Activated CD4-positive, alpha-beta T cell treated with anti-CD3 and anti-CD28 coated beads, Interleukin-2, amount 50 U/mL, for 24 hours (primary cell): ENCODE measurements at places on chromosomes 4 and X.

GRCh38 chr4:13484749-13485221 is 645 bp upstream of the RAB28 start:
- DNase-seq = no peak

DNA sequence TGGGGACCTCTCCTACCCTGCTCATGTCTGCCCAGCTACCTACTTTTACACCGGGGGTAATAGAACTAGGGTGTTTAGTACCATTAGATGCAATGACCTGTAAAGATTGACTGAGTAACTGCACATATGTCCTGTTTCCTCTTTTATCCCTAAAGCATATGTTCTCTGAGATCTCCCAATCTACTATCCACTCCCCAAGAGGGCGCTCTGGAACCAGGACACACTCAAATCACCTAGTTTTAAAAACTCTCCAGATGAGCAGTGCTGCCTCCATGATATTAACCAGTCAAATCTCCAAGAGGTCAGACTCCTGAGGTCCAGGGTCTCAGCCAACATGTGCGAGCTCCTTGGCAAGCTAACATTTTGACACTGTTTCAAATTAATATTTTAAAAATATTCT is 87.0 kb upstream of the TSPAN5 start:
- DNase-seq = no peak

DNA sequence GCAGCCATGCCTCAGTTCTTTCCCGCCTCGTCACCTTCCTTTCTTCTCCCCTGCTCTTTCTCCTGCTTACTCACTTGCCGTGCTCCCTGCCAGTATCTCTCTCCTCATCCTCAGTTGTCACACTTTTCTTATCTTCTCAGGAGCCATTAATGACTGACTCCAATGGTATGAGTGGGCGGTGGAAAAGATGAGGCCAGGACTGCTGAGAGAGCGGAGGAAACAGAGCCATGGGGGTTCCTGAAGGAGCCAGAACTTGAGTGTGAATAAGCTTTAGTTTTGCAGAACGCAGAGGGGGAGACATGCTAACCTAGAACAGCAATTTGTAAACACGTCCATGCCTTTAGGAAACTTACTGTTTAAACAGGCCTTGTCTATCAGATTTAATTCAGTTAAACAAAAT is 126.5 kb downstream of the CHIC2 start:
- no peak for DNase-seq

GRCh38 chr4:159447296-159447695 is 344.4 kb downstream of the RAPGEF2 start:
- no peak for DNase-seq

- no peak for DNase-seq
These were observed 49.4 kb upstream of the GUCY1A1 start for GRCh38 chr4:155617296-155617695.

GRCh38 chr4:147518086-147518485 is 37.2 kb downstream of the EDNRA start:
- DNase-seq = no peak

- DNase-seq = no peak
These were observed 273.2 kb downstream of the IL15 start for GRCh38 chr4:141909541-141909940.

- no peak for DNase-seq
These were observed 156.9 kb downstream of the APBB2 start for GRCh38 chr4:41057467-41057866.

GRCh38 chrX:16123222-16123786 is at the start of gene GRPR:
GRPR (plus strand) TSS chrX:16123565; CDS start chrX:16123954, 389 bp downstream.
- no peak for DNase-seq

DNA sequence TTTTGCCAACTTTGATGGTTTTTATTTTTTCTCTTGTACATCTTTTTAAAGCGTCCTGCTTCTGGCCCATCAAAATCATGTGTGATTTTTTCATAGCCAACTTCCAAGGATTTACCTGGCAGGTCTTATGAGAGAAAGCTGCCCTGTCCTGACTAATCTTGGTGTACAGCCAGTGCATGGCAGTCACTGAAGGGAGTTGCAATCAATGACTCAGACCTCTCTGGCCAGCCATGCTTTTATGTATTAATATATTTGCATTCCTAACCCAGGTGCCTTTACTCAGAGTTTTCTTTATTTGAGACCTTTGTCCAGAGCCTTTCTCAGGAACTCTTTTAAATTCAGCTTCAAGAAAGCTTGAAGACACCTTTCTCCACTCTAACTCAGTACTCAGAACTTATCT is 691.5 kb upstream of the HTR2C start:
- DNase-seq = no peak

DNA sequence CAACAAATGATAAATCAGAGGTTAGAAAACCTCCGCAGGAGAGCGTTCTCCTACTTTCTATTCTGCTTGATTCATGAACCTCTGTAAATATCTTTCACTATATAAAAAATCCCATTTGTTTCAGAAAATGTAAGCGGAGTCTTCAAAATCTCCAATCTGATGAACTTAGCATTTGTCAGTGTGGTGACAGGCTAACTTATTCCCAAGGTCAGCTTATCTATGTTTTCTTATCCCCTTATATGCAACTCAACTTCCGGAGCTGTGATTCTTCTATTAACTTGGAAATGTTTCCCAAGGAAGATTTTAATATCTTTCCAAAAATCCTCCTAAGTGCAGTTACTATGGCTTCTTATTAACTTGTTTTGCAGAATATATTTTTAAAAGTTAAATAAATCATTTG is 87.5 kb upstream of the C1QTNF7 start:
- DNase-seq = no peak

DNA sequence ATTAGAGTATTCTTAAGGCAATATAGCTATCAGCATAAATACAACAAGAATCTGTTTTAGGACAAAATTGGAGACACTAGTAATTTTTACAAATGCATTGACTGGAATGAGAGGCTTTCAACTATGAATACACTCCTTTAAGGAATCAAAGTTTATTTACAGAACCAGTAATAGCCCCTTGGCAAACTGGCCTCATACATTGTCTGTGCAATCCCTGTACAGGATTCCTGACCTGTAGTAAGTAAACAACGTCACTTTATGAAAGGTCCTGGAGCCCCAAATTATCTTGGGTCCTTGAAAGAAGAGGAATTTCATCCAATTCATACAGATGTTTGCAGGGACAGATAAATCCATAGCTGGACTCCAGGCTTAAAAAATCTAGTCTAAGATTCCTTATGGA is 25.4 kb upstream of the CXCL3 start:
- no peak for DNase-seq

DNA sequence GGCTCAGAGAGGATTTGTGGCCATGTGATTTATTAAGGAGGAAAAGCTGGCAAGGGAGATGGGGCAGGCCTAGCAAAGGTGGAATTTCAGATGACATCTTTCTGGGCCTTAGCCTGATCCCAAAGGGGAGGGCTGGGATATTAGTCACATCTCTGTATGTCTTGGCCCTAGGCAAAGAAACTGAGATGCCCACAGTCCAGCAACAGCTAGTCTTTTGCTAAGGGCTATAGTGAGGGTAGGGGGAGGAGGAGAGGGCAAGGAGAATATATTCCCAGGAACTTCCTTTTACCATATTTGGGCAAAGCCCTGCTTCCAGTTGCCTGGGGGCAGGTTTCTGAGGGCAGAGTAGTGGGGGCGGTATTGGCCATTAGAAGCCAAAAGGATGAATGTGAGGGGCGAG is 209.8 kb upstream of the NR3C2 start:
- no peak for DNase-seq

- no peak for DNase-seq
These were observed 85.1 kb downstream of the KIT start for GRCh38 chr4:54742636-54743399.

- no peak for DNase-seq
These were observed 161.4 kb downstream of the RAB28 start for GRCh38 chr4:13322681-13323101.

DNA sequence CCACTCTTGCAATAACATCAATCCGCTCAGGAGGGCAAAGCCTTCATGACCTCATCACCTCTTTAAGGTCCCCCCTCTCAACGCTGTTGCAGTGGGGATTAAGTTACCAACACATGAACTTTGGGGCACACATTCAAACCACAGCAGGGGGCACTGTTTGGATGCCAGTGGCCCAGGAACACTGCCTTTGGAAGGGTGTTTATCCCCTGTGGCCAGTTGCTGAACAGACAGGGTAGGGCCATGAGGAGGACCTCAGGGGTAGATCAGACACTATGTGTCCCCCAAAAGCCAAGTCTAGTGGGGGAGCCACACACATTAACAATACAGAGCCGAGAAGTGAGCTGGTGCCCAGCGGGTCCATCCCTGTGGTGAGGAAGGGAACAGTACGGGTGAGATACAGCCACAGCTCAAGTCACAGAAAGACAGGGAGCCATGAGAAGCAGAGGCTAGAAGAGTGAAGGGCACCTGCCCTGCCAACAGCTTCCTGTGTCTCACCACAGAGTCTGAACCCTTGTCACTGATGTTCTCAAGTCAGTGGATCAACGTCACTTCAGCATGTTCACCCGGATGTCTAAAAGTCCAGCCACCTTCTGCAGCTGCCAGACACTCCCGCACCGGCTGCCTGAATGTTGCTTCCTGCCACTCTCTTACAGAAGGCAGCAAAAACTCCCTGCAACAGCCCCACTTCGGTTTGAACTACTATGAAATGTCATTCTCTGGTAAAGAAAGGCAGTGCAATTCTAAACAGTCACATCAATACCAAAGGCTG is 19.9 kb upstream of the MXD4 start:
- peak; percentile 43 for DNase-seq

GRCh38 chrX:102580891-102581290 is 18.4 kb upstream of the ARMCX5 start:
- DNase-seq = no peak

DNA sequence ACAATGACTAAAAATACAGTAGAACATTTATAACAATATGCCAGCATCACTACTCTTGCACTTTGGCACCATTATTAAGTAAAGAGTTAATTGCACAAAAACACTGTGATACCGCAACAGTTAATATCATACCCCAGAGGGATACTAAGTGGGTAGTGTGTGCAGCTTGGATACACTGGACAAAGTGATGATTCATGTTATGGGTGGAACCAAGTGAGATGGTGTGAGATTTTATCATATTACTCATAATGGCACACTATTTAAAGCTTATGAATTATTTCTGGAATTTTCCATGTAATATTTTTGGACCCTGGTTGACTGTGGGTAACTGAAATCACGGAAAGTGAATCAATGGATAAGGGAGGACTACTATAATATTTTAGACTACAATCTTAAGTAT is 265.3 kb downstream of the PCDH18 start:
- no peak for DNase-seq

DNA sequence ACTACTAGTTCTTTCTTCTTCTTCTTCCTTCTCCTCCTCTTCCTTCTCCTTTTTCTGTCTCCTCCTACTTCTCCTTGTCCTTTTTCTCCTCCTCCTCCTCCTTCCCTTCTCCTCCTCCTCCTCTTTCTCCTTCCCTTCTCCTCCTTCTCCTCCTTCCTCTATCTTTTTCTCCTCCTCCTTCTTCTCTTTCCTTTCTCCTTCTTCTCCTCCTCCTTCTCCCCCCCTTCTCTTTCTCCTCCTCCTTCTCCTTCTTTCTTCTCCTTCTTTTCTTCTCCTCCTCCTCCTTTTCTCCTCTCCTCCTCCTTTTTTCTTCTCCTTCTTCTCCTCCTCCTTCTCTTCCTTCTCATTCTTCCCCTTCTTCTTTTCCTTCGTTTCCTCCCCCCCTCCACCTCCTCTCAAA is 21.8 kb upstream of the NAP1L5 start:
- no peak for DNase-seq

- DNase-seq = no peak
These were observed 112.4 kb upstream of the ELOVL6 start for GRCh38 chr4:110310795-110311194.

GRCh38 chr4:149500806-149501205 is 314.8 kb downstream of the IQCM start:
- DNase-seq = no peak

GRCh38 chr4:81609844-81610243 is 138.1 kb upstream of the RASGEF1B start:
- DNase-seq = no peak

DNA sequence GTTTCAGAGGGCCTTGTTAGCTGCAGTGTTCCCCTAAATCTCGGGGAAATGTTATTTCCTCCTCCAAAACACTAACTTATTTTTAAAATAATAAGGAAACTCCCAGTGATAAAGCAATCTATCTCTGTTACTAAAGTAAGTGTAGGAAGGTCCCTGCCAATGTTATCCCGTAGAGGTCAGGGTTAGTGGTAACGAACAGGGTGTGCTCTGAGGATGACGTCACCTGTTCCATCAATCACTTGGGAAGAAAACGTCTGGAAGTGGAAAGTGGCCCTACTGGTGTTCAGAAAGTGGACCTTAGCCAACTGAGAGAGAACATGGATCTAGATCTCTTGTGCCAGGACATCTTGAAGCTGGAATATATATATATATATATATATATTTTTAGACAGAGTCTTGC is 249.5 kb downstream of the BCOR start:
- DNase-seq = no peak

GRCh38 chr4:47736555-47736954 is 101.3 kb downstream of the CORIN start:
- DNase-seq = no peak

GRCh38 chr4:72846280-72847111 is 223.0 kb downstream of the COX18 start:
- DNase-seq = no peak
